Stimulated activated CD8-positive, alpha-beta memory T cell treated with anti-CD3 and anti-CD28 coated beads, Interleukin-15, amount 100 ng/mL, for 1 hour (primary cell): ENCODE measurements at places on chromosomes 2 and 18.

DNA sequence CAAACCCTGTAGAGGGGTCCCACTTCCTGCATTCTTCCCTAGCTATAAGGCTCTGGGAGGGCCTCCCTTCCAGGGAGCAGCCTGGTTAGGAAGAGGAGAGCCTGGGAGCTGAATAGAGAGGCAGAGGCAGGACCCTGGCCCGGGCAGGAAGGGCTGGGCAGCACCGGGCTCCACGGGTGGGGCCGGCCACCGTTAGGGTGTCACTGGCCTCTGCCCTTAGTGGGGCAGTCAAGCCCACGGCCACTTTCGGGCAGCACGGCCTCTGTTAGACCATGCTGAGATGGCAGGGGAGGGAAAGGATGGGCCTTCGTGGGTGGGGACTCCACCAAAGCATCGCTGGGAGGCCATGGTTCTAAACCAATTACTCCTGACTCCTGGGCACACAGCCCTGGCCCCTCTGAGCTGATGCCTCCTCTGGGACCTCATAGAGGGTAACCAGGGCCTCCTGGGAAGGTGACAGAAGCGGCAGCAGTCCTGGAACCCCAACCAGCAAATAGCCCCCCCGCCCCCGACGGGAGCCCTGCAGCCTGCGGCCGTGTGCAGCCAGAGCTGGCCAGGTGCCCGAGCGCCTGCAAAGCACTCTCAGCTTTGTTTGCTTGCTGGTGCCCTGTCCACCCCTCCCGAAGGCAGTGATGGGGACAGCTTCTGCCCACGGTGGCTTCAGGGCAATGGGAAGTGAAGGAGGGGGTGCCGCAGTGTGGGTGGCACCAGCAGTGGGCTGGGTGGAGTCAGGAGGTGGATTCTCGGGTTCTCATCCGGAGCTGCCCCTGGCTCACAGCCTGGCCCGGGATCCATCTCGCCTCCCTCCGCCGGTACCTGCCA is 16.3 kb upstream of the HPCAL1 start:
- DNase-seq, result no peak

GRCh38 chr2:207512356-207512755 is 17.4 kb upstream of the CREB1 start:
- no peak for DNase-seq

- DNase-seq, result no peak
Observed at GRCh38 chr18:4586731-4587130, 131.6 kb upstream of the DLGAP1 start.

GRCh38 chr2:180057706-180058412 is 50.8 kb upstream of the CWC22 start:
- DNase-seq, result no peak

GRCh38 chr2:7014174-7014640 is 97.0 kb downstream of the RNF144A start:
- DNase-seq, result no peak

DNA sequence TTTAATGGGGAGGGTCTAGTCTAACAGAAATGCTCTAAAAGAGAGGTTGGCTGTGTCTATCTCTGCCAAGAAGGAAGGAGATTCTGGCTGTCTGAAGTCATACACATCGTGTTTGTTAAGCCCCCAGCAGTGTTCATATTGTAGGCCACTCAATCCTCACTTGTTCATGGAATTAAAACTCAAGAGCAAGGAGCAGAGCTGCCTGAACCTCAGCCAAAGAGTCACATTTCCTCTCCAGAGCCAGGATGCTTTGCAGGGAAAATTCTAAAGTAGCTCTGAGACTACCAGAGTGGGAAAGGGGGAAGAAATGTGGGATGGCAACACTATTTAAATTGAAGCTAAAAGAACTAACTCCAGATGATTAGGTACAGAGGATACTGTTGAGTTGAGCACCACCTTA is 190.7 kb upstream of the CXCR4 start:
- no peak for DNase-seq

GRCh38 chr18:28766027-28766426 is 589.1 kb upstream of the CDH2 start:
- DNase-seq, result no peak
